Left colon (tissue), 2 donors: ENCODE measurements at places on chromosomes 3 and 15.

- DNase-seq: no peak
Observed at GRCh38 chr15:101000271-101000681, 81.1 kb downstream of the LRRK1 start.

GRCh38 chr3:13618836-13619235 is 69.9 kb downstream of the FBLN2 start:
- no peak for DNase-seq

DNA sequence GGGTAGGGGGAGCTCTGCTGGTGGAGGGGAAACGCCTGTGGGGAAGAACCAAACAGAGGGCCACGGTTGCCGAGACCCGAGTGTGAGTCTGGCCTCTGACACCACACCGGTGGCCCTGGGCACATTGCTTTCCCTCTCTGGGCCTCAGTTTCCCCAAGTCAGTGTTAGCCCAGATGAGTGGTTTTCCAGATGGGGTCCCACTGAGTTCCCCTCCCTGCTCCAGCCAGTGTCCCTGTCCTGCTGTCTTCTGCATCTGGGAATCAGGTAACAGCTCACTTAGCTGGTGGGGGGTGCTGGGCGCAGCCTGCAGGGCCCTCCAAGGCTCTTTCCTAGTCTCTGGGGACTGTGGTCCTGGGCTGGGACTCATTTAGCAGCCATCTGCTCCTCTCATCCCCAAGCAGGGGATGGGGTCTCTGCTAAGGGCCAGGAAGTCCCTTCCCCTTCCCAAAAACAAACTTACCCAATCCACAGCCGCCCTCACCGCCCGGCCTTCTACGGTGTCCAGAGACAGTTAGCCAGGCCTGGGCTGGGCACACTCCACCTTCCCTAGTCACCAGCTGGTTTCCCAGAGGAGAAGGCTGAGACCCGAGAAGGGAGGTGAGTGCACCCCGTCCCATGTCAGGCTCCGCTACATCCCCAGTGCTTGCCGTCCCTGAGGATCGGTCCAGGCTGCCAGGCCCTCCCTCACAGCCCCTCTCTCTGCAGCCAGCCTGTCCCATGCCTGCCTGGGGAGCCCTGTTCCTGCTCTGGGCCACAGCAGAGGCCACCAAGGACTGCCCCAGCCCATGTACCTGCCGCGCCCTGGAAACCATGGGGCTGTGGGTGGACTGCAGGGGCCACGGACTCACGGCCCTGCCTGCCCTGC is 676 bp downstream of the GP9 start:
- DNase-seq: no peak

DNA sequence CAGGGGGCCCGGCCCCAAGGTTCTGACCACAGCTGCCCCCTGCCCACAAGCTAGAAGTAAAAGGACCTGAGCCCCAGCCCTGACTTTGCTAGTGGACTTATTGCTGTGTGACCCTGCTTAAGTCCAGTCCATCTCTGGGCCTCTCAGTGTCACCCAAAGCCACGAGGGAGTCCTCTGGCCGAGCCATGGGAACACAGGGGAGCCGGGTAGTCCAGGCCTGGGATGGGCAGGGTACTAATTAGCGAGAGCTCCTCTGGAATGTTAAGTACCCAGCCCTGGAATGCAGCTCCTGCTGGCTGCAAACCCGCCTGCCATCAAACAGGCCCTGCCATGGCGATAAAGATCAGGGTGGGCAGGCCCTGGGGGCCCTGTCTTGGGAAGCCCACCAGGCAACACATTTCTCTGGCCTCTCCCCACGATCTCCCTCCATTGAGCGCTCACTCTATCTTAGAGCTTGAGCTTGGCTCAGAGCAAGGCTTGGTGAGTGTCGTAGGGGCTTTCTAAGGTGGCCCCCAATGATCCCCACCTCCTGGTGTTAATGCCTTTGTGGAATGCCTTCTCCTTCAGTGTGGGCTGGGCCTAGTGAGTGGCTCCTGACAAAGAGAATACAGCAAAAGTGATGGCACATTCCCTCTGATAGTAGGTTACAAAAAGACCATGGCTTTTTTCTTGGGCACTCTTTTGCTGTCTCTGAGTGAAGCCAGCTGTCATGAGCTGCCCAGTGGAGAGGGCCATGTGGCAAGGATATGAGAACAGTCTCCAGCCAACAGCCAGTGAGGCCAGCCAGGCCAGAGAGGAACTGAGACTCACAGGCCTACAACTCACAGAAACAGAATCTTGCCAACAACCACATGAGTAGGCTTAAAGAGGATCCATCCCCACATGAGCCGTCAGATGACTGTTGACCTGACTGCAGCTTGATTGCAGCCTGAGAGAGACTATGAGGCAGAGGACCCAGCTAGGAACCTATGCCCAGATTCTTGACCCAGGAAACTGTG is 133.1 kb downstream of the SMAD6 start:
- DNase-seq: no peak

DNA sequence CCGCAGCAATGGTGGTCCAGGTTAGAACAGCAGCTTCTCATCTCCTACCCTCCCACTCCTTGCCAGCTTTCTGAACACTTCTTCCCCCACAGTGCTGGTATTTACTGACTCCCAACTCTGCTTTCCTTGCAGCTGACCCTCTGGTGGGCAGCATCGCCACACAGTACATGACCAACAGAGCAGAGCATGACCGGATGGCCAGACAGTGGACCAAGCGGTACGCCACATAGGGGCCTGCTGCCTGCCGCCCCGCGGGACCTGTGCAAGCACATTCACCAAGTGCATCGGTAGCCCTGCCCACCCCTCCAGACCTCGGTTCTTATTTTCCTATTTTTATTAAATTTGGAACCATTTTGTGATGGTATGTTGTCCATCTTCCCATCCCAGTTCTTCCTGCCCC is 216.2 kb upstream of the UBE2E1 start:
- DNase-seq: no peak

DNA sequence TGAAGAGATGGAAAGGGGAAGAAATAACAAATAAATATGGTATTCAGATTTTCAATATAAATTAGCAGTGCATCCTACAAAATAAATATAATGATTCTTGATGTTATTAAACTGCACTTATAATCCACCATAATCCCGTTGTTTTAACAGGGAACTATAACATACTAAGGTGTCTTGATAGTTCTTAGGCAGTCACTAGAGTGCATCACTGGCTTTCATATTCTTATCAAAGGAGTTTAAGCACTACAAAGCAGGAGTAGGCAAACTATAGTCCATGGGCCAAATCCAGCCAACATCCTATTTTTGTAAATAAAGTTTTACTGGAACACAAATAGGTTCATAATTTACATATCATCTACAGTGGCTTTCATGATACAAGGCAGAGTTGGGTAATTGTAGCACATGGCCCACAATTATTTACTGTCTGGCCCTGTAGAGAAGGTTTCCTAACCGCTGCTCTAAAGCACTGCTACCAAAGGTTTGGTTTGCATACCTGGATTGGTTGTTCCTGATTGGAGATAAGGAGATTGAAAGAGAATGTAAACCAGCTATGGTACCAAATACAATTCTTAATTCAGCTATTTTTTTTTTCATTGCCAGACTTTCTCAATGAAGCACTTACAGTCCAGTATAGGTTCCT is 104.3 kb downstream of the ZNF280D start:
- no peak for DNase-seq

- no peak for DNase-seq
Observed at GRCh38 chr3:138511945-138512344, 77.5 kb downstream of the ESYT3 start.

DNA sequence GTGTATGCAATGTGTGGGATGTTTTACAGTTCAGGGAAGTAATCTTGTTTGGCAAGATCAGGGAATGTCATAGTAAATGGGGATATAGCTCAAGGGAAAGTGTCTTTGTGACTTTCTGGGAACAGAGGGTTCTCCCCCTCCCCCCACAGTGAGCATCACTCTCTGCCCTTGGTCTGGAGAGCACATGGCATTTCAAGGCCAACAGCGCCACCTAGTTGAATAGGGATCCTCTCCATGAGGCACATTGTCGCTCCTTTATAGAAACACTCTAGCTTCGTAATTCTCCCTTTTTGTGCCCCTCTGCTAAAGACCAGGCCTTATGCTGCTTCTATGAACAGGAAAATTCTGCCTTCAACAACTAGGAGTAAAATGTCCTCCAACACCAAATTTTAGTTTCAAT is 37.1 kb upstream of the ARNT2 start:
- no peak for DNase-seq

DNA sequence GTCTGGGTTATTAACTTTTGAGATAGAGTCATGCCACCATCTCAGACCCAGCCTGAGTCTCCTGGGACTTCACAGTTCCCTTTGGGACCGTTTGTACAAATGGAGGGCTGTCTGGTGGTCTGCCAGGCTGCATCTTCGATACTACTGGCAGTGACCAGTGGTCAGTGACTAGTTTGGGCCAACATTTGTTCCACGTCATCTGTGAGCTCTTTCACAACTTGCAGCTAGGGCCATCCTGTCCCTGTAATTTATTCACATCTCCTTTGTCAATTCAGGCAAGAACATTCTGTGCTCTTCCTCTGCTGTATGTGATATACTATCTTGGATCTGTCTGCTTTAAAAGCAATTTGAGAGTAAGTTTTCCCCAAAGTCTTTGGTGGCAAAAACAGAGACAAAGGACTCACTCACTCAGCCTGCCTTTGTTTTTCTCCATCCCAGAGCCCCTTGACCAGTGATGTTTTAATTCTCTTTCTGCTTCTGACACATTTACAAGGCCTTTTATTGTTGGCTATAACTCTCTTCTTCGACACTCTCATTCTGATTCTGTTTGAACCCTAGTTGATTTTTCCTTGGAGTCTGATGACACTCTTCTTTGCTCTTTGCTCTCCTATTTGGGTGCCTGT is 353.4 kb downstream of the EPHB1 start:
- DNase-seq: no peak

- no peak for DNase-seq
Observed at GRCh38 chr3:113812854-113813253, 25.7 kb upstream of the GRAMD1C start.

- DNase-seq: no peak
Observed at GRCh38 chr3:150168698-150169097, 198.0 kb upstream of the PFN2 start.

- DNase-seq: no peak
Observed at GRCh38 chr3:17160597-17160996, 275.8 kb downstream of the PLCL2 start.

DNA sequence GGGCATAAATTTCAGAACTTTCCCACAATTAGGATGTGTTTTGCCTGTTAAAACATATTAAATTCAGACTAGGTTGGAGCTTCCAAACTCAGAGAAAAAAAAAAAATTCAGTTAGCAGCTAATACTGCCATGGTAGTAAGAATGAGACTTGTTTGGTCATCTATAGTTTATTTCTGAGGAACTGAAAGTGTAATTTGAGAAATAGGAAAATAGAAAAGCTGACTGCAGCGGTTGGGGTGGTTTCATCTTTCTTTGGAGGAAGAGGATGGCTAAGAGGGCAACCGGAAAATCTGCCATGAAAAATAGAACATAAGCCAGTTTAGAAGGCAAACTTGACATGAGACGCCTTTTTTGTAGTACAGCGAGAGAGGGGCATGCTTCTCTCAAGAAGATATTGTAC is 371.2 kb upstream of the ROBO2 start:
- no peak for DNase-seq

- no peak for DNase-seq
Observed at GRCh38 chr3:190912736-190913135, 50.2 kb upstream of the GMNC start.

GRCh38 chr3:32856355-32856889 is 38.6 kb downstream of the TRIM71 start:
- DNase-seq: no peak

GRCh38 chr3:130259166-130259874 is 86.2 kb upstream of the COL6A5 start:
- no peak for DNase-seq

GRCh38 chr3:179771797-179772196 is 119.0 kb downstream of the USP13 start:
- DNase-seq: no peak

GRCh38 chr3:89306540-89306939 is 199.1 kb downstream of the EPHA3 start:
- no peak for DNase-seq

DNA sequence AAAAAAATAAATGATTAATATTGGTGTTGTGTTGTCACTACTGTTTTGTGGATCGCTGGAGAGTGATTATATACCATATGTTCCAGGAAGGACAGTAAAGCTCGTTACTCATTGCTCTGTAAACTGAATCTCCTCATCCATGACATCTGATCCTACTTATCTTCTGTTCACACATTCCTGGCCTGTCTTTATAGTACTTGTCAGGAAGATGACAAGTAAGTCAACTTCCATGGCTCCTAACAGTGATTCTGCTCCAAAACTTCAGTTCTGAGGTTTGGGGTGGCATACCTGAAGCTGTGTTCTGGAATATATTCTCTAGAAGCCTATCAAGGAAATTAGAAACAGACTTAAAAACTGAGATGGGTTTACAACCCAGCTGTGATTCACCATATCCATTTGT is 288.9 kb downstream of the ZBBX start:
- no peak for DNase-seq

DNA sequence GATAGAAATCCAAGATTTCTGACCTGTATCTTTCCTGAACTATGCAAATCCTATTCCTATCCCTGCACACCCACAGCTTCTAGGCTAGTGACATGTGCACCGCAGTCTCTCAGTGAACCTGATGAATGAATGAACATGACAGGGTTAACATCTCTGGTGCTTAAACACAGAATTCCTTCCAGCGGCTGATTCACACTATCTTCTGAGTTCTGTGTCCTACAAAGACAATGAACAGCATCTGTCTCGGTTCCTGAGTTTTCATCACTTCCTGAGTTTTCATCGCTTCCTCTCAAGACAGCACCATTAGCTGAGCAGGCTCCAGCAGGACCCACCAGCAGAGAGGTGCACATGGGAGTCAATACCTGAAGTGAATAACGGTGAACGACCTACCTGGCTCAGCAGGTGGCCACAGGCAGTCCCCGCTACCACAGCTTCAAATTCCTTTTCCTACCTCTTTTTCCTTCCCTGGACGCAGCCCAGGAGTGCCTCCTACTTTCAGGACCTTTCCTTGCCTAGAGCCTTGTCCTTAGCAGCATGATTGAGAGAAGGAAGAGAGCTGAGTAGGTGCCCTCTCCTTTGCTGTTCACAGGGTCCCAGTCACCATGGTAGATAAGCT is 113.5 kb downstream of the IGF2BP2 start:
- DNase-seq: no peak

GRCh38 chr3:185995352-185995751 is 57.5 kb upstream of the TRA2B start:
- no peak for DNase-seq

GRCh38 chr3:190911382-190911781 is 48.9 kb upstream of the GMNC start:
- no peak for DNase-seq

- no peak for DNase-seq
Observed at GRCh38 chr3:69368129-69368741, 17.7 kb downstream of the FRMD4B start.

DNA sequence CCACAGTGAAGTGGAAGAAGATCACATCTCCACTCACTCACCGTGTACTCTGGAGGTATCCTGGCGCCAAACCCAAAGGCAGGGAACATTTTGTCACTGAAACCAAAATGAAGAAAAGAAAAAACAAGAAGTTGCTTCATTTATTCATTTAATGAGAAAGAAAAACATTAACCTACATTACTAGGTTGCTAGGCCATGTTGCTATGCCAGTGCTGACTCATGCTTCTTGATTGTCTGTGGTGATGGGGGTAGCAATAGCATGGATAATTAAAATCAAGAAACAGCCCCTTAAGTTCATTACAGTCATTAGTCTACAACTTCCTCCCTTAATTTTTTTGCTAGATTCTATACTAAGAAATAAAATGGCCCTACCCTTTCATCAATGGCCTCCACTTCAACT is 52.7 kb upstream of the MRPL3 start:
- no peak for DNase-seq

- no peak for DNase-seq
Observed at GRCh38 chr15:83991163-83991562, 244.4 kb upstream of the GOLGA6L4 start.

GRCh38 chr3:89565098-89565497 is 457.7 kb downstream of the EPHA3 start:
- no peak for DNase-seq
